ENCODE measurements at places on chromosomes 1 and 21.
A peak's percentile ranks its signal among the peaks of the same experiment; 100 is the strongest.

GRCh38 chr1:21327566-21328323, 37.5 kb upstream of the ECE1 start:
- no peak for DNase-seq

- no peak for DNase-seq
These were observed 434.0 kb upstream of the RUNX1 start for GRCh38 chr21:35482933-35483662.

DNA sequence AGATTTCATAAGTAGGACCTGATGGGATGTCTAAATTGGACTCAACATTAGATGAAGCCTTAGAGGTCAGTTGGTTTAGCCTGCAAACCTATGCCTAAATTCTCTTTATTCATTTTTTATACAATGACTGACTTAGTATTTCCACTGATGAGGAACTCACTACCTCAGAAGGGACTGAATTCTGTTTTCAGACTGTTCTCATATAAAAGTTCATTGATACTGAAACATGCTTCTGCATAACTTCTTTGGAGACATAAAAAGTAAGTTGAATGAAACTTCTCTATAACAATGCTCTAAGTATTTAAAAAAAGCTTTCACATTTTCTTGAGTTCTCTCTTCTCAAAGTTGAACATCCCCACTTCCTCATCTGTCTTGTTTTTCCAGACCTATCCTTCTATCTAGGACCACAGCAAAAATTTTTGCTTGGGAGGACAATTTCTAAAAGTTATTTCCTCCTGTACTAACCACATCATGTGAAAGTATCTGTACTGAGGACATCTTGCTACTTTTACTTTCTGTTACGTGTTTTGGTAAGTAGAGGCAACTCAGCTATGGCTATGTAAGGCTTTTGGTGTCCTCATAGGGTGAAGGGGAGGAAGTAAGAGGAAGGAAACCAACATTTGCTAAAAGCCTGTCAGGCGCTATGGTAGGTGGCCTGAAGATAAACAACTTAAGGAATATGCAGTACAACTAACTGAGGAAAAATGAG, 64.1 kb downstream of the USP24 start:
- DNase-seq: no peak

DNA sequence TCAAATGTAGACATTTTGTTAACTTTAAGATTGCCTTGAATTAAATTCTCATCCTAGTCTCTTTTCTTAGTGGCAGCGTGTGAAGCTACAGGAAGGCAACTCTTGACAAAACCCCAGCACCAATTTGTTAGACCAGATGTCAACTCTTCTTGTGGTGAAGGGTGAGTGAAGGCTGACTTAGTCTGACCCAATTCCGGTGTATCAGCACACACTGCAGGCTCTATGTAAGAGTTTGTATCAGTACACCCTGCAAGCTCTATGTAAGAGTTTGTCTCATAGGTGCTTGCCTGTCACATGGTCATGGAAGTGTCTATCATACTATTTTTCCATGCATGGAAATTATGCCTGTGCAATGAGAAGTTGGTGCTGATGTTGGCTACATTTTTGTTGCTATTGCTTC, 16.8 kb downstream of the CR2 start:
- no peak for DNase-seq

- DNase-seq: peak; percentile 2
These were observed 276.7 kb downstream of the PCP4 start for GRCh38 chr21:40143822-40144525.

GRCh38 chr21:44049606-44050005, 37.5 kb downstream of the TRAPPC10 start:
- DNase-seq: no peak

DNA sequence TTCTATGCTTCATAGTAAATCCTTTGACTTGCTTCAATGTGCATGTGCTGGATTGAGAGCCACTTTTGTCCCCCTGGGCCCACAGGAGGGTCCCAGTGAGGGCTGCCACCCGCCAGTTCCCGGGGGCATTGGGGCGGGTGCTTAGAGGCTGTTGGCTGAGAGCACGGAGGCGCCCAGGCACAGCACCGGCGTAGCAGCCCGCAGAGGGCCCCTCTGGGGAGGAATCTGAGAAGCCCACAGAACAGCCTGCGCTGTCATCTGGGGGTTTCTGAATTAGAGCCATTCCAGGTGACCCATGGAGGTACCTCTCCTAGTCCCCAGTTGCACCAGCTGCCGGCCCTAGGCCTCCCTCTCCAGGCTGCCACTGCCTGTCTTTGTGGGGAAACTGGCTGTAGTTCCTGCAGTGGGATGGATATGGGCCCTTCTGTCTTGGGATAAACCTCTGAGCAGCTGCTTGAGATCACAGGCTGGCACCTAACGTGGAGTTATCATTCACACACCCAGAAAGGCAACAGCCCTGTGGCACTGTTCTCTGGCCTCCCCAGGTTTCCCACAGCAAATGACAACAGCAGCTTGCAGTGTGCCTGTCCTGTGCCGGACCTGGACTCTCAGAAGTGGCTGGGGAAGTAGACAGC, 39.5 kb downstream of the TMEM51 start:
- no peak for DNase-seq

DNA sequence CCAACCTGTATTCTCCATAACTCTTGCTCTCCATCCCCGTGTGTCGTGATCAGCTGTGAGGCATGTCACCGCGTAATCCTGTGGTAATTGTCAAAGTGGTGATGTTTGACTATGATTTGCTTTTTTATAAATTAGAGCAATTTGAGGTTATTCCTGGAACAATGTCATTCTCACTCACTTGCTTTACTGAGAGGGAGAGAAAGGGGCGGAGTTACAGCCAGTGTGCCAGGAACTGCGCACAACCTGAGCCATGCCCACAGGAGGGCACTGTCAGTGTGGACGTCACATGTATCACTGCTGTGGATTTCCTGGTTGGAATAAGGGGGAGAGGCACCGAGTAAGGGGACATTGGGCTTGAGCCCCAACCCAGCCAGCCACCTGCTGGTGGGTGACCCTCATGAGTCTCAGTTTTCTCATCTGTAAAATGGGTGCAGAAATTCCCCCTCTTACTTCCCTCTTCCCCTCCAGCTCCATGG, 6.9 kb downstream of the ADGRB2 start:
- no peak for DNase-seq

DNA sequence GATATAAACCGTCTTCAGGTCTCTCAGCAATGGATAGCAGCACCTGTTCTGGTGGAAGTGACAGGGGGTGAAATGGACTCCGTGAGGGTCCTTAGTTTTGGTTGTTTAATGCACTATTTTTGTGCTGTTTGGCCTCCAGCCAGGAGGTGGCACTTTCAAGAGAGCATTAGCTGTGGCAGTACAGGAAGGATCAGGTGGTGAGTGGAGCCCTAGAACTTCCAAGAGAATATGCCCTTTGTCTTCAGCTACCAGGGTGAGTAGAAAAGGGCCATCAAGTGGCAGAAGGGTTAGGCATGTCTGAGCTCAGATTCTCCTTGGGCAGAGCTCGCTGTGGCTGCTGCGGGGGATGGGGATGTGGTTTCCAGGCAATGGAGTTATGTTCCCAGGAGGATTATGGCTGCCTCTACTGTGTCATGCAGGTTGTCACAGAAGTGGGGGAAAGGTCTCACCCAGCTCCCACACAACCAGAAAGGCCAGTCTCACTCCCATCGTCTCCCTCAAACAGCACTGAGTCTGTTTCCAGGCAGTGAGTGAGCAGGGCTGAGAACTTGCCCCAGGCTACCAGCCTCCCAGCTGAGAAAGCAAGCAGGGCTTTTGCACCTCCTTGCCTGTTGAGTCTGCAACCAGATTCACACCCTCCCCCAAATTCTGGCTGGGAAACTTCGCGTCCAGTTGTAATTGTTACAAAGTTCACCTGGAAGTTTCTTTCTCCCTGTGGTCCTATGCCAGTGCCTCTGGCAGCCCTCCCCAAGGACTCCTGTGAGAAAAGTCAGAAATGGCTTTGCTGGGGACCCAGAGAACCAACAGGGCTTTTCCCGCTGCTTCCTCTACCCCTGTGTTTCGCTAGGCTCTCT, 39.1 kb upstream of the TTLL7 start:
- DNase-seq: no peak

- DNase-seq: no peak
These were observed 39.3 kb downstream of the CRP start for GRCh38 chr1:159675046-159675445.

GRCh38 chr1:114114185-114115094, 39.2 kb downstream of the SYT6 start:
- no peak for DNase-seq

DNA sequence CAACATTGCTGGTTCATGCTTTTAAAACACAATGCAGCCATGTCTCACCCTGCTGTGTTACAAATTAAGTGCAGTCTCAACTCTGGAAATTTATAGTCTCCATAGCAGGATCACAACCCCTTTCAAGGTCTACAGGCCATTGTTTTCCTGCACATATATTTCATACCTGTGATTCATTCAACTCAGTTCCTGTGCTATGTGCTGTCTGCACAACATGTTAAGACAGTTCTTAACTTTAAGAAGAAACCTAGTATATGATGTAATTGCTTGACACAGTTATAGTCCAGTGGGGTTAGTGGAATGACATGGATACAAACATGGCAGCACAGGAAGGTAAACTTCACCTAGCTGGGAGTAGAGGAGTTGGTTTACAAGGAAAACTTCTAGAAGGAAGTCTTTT, 106.4 kb downstream of the IFI44 start:
- DNase-seq: no peak

- no peak for DNase-seq
These were observed 127.1 kb upstream of the ARHGEF16 start for GRCh38 chr1:3327389-3327702.

DNA sequence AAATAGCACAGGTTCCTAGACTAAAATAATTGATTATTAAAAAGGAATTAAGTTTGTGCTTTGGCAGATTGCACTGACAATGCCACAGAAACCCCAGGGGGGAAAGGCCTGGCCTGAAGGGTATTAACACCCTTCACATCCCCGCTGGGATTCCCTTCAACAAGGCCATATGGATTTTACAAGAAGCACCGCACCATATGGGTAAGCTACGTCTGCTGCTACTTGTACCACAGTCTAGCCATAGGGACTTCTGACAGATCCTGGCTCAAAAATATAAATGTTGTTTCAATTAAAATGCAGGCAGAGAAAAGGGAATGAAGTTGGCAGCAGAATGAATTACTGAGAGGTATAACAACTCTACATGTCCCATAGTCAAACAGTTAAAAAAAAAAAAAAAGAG, 101.0 kb downstream of the DENND1B start:
- no peak for DNase-seq

GRCh38 chr1:206449565-206449964, 20.7 kb upstream of the IKBKE start:
- no peak for DNase-seq

- DNase-seq: no peak
These were observed 89.3 kb downstream of the ZBTB18 start for GRCh38 chr1:244140420-244140819.

DNA sequence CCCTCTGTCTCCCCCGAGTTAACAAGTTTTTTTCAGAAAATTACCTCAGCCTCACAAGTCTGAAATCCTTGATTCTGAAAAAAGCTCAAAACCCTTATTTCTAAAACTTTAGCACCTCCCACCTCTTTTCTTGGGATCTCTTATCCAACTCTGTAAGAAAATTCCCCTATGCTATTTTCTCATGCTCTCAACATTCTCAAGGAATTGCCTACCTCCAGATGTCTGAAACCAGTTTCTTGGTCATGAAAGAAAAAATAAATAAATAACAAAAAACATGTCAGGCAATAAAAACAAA, 18.1 kb upstream of the SFPQ start:
- no peak for DNase-seq

- no peak for DNase-seq
These were observed 15.6 kb downstream of the BACE2 start for GRCh38 chr21:41183575-41183974.

- no peak for DNase-seq
These were observed 1.2 kb downstream of the NIPAL3 start for GRCh38 chr1:24416666-24417391.

DNA sequence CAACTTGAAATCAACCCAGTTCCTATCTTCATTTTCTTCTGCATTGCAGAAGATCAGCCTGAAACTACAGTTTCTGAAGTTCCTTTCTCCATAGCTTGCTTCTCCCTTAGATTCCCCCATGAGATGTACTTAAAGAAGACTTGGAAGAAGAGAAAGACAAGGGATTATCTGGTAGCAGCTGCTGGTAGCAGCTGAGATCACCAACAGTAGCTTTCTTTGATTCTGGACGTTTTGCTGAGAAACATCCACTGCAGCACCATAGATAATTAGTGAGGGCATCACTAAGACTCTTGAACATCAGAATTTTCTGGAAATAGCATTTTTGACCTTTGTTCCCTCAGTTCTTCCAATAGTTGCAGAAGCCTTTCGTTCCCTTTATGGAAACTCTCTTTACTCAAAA, 465 bp upstream of the CFHR3 start:
- DNase-seq: no peak

- DNase-seq: no peak
These were observed 322.8 kb downstream of the SPATA17 start for GRCh38 chr1:217953922-217954321.

- no peak for DNase-seq
These were observed 47.0 kb downstream of the NAV1 start for GRCh38 chr1:201585901-201586300.

- DNase-seq: no peak
These were observed 17.7 kb upstream of the FRRS1 start for GRCh38 chr1:99784143-99784542.

- no peak for DNase-seq
These were observed 61.8 kb upstream of the B3GALNT2 start for GRCh38 chr1:235566084-235566483.

- DNase-seq: no peak
These were observed 26.6 kb upstream of the RPF1 start for GRCh38 chr1:84452436-84452835.

GRCh38 chr1:12316331-12316730, 86.5 kb downstream of the VPS13D start:
- no peak for DNase-seq

DNA sequence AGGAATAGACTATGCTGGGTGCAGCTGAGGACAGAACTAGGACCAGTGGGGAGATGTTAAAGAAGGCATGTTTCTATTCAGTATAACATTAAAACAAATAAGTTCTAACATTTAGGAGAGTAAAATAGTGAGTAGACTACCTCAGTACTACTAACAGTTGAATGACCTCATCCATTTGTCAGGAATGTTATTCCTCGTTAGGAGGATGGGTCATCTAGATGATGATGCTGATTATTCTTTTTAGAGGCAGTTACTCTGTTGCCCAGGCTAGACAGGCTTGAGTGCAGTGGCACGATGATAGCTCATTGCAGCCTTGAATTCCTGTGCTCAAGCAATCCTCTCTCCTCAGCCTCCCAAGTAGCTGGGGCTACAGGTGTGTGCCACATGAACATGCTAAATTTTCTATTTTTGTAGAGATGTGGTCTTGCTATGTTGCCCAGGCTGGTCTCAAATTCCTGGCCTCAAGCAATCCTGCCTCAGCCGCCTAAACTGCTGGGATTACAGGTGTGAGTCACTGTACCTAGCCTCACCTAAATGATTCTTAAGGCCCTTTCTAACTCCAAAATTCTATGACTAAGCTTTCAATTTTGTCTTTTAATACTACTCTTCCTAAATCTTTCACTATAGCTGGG, 9.3 kb downstream of the EEIG2 start:
- no peak for DNase-seq

DNA sequence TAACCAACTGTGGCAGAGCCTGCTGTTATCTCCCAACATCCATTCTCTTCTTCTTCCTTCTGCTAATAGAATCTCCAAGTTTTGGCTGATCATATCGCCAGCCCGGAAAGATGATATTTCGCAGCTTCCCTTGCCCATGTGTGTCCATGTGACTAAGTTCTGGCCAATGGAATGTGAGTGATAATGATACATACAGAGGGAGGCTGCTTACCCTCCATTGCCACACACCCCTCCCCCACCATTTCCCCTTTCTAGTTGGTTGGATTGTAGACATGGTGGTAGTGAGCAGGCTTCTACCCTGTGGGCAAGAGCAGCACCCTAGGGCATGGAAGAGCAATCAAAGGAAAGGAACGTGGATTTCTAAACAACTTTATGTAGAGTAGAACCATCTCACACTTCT, 48.8 kb downstream of the SLC9C2 start:
- DNase-seq: no peak
